GM04504 (cell line): ENCODE measurements at places on chromosomes 7 and 10.

GRCh38 chr7:134440476-134440875 lies 18.4 kb downstream of the AKR1B1 start:
- no peak for DNase-seq

GRCh38 chr7:41809529-41809939 lies 106.6 kb upstream of the INHBA start:
- DNase-seq = peak; percentile 40

DNA sequence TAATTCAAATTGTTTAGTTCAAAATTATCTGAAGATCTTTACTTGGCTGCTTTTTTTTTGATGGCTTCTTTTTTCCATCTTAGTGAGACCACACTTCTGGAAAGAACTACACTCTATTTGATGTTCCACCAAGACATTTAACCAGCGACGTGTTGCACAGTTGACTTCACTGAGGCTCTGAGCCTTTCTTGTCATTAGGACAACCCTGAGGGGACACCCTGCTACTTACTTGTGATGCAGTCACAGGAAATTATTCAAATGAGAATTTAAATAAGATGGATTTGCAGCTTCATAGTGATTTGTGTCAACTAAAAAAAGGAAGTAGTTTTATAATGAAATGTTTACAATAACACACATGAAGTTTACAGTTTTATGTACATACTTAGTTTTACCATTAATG lies 25.6 kb upstream of the PIK3CG start:
- no peak for DNase-seq

- no peak for DNase-seq
These were observed 67.3 kb downstream of the OGDH start for GRCh38 chr7:44673771-44674170.

DNA sequence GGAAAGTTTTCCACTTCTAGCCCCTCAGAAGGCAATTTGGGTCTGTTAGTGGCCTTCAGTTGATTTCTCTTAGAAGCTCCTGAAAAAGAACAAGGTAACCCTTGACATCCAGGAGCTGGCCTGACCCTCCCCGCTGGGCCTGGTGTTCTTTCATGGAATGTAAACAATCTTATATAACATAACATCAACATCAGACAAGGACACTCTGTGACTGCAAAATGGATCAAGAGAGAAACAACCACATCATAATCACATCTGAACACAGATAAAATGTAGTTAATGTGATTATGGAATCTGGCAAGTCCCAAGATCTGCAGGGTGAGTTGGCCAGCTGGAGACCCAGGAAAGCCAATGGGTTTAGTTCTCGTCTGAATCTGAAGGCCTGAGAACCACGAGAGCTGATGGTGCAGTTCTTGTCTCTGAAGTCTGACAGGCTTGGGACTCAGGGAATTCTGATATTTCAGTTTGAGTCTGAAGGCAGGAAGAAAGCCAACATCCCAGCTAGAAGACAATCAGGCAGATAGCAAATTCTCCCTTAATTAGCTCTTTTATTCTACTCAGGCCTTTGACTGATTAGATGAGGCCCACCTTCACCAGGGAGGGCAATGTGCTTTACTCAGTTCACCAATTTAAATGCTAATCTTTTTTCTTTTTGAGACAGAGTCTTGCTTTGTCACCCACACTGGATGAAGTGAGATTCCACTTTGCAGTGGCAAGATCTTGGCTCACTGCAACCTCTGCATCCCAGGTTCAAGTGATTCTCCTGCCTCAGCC lies 91.4 kb upstream of the NAMPT start:
- no peak for DNase-seq

DNA sequence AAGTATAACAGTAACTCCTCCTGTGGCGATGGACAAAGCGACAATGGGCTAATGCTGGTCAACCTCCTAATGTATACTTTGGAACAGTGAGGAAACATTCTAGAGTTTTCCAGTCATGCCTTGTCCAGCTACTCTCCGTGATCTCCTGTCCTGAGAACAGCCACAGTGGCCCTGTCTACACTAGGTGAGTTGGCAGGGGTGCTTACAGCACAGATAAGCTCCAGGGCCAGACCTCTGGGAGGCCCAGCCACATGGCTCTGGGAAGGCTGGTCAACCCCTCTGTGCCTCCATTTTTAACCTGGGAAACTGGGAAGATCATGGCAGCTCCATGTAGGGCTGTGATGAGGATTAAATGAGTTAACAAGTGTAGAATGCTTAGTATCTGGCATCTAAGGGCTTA lies 57.0 kb downstream of the CLEC2L start:
- no peak for DNase-seq

DNA sequence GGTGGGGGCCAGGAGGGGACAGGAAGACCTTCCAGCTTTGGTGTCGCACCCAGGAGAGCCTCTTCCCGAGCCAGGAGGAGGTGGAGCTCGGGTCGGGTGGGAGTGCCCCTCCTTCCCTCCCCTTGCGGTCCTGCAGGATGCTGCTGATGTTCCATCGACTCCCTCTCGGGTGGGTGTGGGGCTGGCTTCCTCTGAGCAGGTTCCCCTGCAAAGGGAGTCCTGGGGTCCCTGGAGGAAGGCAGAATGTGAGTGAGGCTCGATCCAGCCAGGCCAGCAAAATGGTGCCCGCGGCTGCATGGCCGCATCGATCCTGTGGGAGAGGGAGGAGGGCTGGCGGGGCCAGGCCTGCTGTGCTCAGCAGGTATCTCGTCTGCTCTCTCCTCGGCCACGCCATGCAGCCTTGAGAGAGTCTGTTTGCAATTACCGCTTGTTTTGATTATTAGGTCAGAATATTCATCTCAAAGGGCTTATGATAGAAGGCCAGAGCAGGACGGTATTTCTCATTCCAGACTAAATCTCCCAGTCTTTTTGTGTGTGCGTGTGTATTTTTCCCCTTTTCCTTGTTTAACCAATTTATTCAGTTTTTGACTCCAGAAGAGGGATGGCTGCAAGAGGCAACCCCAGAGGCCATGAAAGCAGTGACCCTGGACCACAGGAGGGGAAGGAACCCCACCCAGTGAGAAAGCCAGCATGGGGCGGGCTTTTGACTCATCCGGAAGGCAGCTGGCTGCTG lies 137.3 kb upstream of the ZMIZ1 start:
- DNase-seq = peak; percentile 90
